ENCODE measurements at places on chromosomes 11 and 22.

DNA sequence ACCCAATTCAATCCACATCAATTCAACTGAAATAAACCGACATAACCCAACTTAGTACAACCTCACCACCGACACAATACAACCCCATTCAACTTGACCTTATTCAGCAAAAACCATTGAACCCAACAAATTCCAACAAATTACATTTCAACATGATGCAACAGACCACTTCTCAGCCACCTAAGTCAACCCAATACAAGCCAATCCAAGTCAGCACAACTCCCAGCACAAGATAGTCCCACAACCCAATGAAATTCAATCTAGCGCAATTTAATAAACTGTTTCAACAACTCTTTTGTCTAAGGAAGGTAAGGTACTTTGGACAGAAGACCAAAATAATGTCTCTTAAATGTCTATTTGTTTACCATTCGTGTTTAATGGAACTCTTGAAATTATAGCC, 226.0 kb downstream of the MIAT start:
- DNase-seq, result no peak

- no peak for DNase-seq
Observed at GRCh38 chr11:131895865-131896264, 525.5 kb downstream of the NTM start.

- DNase-seq, result no peak
Observed at GRCh38 chr22:28759861-28760560, 12.5 kb upstream of the CCDC117 start.

GRCh38 chr11:86889001-86889341, 66.2 kb downstream of the FZD4 start:
- no peak for DNase-seq

DNA sequence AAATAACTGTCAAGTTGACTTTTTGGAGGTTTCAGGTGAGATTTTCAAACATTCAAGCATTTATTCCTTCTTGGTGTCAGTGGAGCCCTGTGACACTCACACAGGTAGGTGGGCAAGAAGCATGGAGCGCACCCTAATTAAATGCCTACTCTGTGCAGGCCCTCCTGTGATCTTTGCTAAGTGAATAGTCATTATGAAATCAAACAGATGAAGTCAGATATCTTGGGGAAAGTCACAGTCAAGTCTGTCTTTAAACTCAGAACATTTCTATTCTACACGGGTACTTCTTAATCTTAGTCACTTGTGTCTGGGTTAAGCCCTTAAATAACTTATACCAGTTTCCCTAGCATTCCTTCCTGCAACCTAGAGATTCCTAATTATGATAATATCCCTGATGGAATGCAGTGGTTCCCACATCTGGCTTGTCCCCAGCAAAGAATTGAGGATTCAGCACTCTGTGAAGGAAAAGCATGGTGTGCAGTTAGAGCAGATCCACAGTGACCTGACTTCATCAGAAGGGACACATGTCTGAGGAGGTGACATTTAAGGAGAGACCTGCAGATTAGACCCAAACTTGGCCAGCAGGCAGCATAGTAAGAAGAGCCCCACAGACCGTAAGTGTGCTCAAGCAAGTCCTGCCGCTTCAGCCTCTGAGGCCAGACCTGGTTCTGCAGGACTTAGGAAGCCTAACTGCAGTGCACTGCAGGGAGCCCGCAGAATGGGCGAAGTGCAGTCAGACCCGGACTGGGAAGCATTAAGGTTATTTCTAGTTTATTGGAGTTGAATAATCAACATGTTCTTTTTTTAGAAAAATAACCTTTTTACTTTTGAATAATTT, 85.3 kb upstream of the GAL start:
- DNase-seq, result no peak

DNA sequence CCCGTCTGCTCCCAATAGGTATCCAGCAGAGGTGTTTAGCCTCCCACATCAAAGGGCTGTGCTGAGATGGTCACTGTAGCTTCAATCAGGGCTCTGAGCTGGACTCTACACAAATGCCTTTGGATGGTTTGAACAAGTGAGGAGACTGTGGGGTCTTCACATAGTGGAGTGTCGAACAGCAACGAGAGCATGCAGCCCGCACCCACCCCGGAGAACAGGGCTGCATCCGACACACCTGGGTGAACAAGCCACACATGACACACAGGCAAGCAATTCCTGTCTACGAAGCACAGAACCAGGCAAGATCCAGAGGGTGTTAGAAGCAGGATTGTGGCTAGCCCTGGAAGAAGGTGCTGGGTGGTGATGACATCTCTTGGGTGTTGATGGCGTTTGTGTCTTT, 58.0 kb upstream of the FGF3 start:
- DNase-seq, result no peak

DNA sequence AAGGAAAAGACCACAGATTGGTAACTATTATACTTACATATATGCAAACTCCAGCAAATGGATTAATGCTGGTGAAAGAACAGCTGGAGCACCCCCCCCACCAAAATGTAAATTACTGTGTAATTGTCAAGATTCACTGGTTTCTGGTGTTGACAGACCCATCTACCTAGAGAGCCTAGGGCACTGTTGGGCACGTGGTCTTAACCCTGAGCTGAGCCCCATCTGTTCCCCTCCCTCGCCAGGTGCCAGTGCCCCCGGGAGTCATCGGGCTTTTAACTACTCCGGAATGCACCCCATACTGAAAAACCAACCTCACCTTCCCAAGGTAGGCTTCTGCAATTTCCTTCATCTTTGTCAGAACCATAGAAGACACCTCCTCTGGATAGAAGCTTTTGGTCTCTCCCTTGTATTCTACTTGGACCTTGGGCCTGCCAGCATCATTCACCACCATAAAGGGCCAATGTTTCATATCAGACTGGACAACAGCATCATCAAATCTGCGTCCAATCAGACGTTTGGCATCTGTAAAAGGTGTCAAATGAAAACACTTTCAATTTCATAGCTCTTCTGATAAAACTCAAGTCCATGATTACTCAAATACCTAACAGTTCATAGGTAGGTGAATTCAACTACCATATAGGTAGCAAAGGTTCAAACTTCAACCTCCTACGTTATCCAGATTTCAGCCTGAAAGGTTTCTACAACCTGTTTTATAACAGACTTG, 1.5 kb downstream of the HSPA8 start:
- no peak for DNase-seq

GRCh38 chr22:41470886-41471285, 2.0 kb downstream of the ACO2 start:
- DNase-seq, result no peak

- no peak for DNase-seq
Observed at GRCh38 chr11:41784513-41785335, 325.3 kb upstream of the LRRC4C start.

GRCh38 chr11:133064152-133064877, 468.0 kb downstream of the OPCML start:
- peak; percentile 35 for DNase-seq

DNA sequence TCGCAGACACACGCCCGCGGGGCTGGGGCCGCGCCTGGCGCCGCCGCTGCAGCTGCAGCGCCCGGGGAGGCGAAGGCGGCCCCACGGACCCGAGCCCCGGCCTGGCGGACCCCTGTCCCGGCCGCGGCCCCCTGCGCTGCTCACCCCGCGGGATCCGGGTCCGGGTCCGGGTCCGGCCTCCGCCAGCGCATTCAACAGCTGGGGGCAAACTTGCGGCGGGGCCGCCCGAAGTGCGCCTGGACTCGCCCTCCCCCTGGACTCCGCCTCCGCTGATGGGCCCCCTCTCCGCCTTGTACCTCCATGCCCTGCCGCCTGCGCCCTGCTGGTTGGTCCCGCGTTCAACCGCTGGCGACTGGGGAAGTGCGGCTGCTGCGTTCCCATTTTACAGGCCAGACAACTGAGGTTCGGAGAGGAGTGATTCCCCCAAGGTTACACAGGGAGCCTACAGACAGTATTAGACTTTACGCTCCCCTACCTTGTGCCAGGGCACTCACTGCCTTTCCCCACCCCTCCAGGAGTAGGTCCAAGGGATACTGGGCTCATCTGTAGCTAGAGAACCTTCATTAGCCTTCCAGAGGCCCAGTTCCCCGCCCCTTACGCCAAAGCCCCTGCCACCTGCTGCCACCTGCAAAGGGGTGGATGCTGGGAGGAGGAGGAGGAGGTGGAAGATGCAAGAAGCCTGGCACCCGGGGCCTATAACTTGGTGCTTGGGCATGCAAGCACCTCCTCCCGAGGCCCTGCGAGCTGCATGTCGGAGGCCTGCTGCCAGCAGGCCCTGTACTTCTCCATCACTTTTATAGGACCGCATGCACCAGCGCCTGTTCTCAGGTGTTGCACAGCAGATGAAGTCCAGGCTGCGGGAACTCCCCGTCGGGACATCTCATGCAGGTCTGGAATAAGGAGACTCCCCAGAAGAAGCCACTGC, 694 bp upstream of the ELFN2 start:
- DNase-seq, result no peak

DNA sequence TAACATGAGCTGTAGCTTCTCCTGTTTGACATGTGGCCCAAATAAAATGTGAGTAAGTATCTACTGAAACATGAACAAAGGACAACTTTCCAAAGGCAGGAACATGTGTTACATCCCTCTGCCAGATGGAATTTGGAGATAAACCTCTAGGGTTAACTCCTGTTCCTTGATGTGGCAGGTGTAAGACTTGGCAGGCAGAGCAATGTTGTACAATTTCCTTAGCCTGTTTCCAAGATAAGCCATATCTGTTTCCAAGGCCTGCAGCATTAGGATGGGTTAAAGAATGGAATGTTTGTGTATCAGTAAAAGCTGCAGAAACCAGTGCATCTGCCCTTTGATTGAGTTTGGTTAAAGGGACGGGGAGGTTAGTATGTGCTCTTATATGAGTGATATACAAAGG, 8.8 kb upstream of the DNAJB13 start:
- DNase-seq, result no peak

DNA sequence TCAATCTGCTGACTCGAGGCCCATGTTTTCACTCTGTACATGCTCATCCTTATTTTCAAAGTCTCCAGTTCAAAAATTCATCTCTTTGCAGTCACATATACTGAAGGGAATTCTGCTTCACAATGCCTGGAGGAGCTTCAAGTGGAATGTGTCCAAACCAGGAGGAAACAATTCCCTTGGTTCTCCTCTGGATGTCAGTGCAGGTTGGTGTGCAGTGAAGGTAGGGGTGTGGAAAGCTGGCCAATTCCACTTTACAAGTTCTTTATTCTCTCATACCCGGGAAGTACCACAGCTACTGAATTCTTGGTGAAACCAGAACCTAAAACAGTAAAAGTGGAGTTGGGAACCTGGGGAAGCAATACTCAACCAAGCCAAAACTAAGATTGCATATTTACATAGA, 57.3 kb downstream of the BDNF start:
- DNase-seq, result no peak

- DNase-seq, result no peak
Observed at GRCh38 chr11:120499088-120499487, 12.5 kb upstream of the GRIK4 start.
